ENCODE measurements at places on chromosomes 16 and 17.

- DNase-seq: peak; percentile 2
Observed at GRCh38 chr17:70144260-70144846, 25.0 kb upstream of the KCNJ2 start.

DNA sequence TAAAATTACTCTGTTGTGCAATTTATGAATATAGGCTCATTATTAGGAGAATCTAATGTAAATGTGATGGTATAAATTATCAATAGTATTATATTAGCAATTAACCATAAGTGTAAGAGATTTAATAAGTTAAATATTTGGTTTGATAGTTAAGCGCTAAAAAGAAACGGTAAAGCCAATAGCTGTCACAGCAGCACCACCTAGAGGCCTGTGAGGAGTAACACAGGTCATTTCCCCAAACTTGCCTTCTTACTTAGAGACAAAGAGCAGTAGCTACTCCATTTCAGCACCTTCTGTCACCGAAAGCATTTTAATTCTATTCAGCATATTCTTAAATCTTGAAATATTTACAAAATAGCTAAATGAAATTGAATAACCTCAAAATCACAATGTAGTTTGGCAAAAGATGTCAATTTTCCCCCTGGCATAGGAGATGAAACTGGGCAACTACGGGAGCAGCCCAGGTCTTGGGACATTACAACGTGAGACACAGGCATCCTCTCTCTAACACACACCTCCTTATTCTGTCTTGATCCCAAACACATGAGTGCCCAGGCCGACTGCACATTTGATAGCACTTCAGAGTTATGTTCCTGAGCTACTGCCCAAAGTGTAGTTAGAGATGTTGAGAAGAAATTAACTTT is 14.3 kb upstream of the DYNLRB2 start:
- peak; percentile 65 for DNase-seq

DNA sequence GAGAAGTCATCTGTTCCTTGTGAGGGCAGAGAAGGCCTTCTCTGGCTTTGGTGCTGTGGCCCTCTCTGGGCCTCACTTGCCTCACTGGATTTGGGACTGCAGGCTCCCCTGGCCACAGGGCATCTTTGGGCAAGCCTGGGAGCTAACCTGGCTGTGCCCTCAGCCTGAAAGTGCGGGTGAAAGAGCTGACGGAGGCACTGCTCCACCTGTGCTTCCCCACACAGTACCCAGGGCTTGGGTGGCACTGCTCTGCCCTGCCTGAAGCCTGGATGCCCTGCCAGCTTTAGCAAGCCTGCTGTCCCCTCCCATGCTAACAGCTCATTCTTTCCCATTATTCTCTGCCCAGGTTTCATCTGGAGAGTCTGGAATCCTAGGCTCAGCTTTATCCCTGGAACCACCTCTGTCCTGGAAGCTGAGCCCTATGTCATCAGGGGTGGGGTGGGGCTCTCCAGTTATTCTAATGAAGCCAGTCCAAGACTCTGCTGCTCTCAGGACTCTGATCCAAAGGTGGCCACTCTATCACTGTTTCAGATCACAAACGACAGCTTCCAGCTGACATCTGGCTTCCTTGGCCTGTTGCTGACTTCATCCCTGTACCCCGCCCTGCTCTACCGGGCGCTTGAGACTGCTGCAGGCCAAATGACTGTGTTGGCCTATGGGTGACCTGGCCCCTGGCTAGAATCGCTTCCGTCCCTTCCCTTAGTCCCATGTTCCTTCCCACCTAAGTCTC is 29.3 kb downstream of the HIC1 start:
- DNase-seq: no peak

DNA sequence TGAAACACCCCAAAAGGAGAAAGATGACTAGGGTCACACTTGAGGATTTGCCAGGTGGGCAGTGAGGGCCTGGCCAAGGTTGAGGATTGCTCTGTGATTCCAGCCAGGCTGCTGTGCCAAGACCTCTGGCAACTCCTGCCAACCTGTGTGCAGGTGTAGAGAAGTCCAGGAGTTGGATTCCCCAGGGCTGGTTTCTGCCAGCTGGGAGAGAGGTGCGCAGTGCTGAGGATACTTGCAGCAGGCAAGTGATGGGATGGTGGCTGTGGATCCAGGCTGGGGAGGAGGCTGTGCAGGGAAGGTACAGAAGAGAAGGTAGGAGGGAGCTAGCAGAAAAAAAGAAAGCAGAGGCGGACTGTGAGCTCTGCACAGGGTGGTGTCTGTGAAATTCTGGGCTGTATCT is 6.6 kb downstream of the RIPOR1 start:
- DNase-seq: no peak

DNA sequence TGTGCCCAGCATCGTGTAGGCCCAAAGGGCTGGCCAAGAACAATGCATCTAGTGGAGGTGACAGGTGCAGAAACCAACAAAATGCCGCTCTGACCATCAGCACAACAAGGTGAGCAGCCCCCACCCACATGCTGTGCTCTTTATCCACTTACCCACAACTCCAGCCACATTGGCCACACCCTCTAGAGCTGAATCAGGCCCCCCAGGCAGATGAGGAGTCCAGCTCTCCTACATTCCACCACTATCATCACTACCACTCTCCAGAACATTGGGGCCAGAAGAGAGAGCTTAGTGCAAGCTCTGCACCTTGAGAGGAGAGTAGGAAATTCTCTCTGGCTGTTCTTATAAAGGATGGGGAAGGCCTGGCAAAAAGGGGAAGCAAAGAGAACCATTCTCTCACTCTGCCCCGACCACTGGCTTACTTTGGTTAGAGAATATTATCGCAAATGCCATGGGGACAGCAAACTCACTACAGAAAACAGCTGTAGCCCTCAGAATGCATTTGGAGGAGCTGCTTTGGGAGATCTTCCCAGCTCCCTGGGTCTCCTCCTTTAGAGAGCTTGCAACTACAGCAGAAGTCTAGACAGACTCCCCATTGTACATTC is 75.0 kb downstream of the TMEM132E start:
- no peak for DNase-seq

DNA sequence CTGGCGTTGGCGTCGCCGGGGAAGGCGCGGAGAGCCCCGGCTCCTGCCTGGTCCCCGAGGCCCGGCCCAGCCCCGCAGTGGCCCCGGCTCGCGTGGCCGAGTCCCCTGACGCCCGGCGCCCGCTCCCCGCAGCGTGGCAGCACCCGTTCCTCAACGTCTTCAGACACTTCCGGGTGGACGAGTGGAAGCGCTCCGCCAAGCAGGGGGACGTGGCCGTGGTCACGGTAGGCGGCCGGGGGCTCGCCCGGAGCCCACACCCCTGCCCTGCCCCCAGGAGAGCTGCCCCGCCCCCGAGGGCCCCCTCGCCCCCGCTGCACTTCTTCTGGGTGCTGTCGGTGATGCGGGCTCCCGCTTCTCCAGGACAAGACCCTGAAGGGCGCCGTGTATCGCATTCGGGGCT is 466 bp downstream of the WDR90 start:
- DNase-seq: no peak

DNA sequence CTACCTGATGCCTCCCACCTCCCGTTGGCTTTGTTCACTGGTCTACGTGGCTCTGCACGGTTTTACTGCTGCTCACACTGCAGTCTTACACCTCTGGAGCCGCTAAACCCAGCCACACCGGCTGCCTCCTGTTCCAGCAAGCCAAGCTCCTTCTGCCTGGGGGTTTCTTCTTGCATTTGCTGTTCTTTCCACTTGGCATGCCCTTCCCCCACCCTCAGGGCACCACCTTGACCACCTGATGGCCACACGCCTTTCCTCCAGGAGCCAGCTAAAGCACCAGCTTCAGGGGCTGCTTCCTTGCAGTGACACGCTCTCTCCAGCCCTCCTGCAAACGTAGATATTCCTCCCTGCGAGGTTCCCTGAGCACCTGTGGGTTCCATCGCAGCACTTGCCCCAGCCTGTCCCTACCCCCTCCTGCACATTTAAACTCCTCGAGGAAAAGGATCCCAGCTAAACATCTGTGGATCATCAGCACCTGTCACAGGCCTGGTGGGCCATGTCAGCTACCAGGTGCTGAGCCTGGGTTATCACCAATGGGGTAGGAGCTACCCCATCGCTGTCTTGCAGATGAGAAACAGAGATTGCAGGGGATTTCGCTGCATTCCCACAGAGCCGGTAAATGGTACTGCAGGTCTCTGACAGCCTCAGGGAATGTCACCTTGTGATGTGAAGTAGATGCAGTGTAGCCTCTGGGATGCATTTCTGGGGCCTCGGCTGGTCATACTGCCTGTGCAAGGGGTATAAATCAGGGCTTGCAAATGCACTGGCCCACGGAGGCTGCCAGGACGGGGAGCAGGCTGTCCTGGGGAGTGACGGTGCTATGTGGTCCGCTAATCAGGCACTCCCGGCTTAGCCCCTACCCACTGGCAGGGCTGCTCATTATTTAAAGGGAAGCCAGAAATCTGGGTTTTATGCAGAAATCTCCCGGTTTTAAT is 285.2 kb downstream of the CPPED1 start:
- no peak for DNase-seq

All from NCI-H1694 treated with DMSO at 0.1 percent for 48 hours (cell line).